AG08395 (cell line): ENCODE measurements at places on chromosomes 16 and 17.

- peak; percentile 95 for DNase-seq
These were observed 25.6 kb upstream of the MRPS23 start for GRCh38 chr17:57875290-57876022.

GRCh38 chr17:40992666-40993065 is 1.3 kb downstream of the KRTAP3-3 start:
- DNase-seq = no peak

- no peak for DNase-seq
These were observed 10.6 kb downstream of the RHBDL3 start for GRCh38 chr17:32276171-32276601.

GRCh38 chr17:56808503-56808902 is 25.2 kb downstream of the C17orf67 start:
- DNase-seq = no peak

DNA sequence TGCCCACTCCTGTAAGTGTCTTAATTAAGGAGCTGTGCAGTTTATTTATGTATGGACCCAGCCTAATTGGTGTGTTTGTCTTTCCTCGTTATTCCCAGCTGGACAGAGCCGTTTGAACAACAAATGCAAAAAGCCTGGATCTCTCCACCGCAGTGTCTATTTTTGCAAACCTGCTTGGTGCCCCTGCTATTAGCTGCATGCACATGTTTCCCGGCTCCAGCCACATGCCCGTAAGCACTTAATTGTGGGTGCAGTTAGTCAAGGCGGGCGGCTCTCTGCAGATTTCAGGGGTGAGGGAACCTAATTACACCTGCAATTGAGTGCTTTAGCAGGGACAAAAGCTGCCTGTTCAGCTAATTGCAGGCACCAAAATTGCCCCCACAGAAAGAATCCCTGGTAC is 74.0 kb upstream of the GSE1 start:
- DNase-seq = no peak

DNA sequence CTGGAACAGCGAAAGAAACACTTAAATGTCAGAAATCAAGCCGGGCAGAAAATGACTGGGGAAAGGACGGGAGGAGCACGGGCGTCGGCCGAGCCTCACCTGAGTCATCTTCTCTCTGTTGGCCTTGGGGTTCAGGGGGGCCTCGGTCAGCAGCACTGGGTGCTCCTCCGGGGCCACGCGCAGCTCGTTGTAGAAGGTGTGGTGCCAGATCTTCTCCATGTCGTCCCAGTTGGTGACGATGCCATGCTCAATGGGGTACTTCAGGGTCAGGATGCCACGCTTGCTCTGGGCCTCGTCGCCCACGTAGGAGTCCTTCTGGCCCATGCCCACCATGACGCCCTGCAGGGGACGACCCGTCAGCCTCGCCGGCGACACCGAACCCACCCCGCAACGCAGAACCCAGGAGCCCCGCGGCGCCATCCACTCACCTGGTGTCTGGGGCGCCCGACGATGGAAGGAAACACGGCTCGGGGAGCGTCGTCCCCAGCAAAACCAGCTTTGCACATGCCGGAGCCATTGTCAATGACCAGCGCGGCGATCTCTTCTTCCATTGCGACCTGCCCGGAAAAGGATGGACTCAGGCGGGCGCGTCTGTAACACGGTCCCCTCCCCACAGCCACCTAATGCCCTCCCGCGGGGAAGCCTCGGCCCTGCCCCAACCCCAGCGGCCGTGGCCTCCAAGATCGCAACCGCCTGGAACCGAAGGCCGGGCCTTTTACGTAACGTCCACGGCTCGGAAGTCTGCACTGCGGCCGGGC is 616 bp downstream of the ACTG1 start:
- no peak for DNase-seq
